Natural killer cell treated with Interleukin-12 subunit alpha and Interleukin-12 subunit beta and Interleukin-15 and Interleukin-18, amount 100 ng/mL, for 72 hours (primary cell): ENCODE measurements at places on chromosomes 7 and 10.

GRCh38 chr7:73983437-73984164 lies 44.4 kb upstream of the ELN start:
- H3K4me3 ChIP-seq, result no peak overlapping the region
- no peak overlapping the region for H3K27ac ChIP-seq
- DNase-seq, result no peak
- H3K4me1 ChIP-seq, result no peaks in the 10 kb centered on the region
- H3K36me3 ChIP-seq, result no peaks in the 10 kb centered on the region

GRCh38 chr7:85612514-85612913 lies 425.7 kb upstream of the SEMA3D start:
- no peaks in the 10 kb centered on the region for H3K27me3 ChIP-seq
- H3K4me1 ChIP-seq, result no peaks in the 10 kb centered on the region
- DNase-seq, result no peak
- no peak overlapping the region for H3K4me3 ChIP-seq

GRCh38 chr10:28302012-28302637 lies 739 bp downstream of the MPP7 start:
- H3K27ac ChIP-seq, result no peak overlapping the region
- no peak for DNase-seq
- H3K4me3 ChIP-seq, result peak overlapping the region; percentile 46
- peaks cover 20% of the 10 kb centered on the region for H3K27me3 ChIP-seq

DNA sequence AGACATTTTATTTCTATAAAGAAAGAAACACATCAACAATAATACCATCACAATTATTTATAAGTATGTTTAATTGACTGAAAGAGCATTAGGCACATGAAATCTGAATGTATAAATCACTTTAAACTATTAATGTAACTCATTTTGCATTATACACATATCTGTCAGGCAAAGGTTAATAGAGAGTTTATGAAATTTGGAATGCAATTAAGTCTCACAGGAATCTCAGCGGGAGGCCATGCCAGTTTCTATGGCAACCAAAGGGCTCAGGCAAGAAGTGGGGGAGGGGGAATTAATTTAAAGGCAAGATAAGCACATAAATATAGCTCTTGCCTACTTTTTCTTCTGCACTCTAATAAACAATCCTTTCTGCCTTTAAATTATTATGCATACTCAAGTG lies 152.6 kb downstream of the SLC16A9 start:
- H3K4me3 ChIP-seq, result no peak overlapping the region
- no peaks in the 10 kb centered on the region for H3K36me3 ChIP-seq
- H3K27me3 ChIP-seq, result no peaks in the 10 kb centered on the region

GRCh38 chr7:54992871-54993475 lies 25.8 kb upstream of the EGFR start:
- no peaks in the 10 kb centered on the region for H3K36me3 ChIP-seq
- H3K4me3 ChIP-seq, result no peak overlapping the region
- DNase-seq, result no peak
- H3K27ac ChIP-seq, result no peak overlapping the region
- H3K27me3 ChIP-seq, result peaks cover 21% of the 10 kb centered on the region

- H3K27ac ChIP-seq, result no peak overlapping the region
- H3K27me3 ChIP-seq, result peaks cover 28% of the 10 kb centered on the region
- peaks cover 21% of the 10 kb centered on the region for H3K4me1 ChIP-seq
Measured at GRCh38 chr10:89160339-89160738, 46.8 kb downstream of the CH25H start.

GRCh38 chr10:111762114-111762513 lies 421.5 kb downstream of the GPAM start:
- peaks cover 8% of the 10 kb centered on the region for H3K27me3 ChIP-seq
- H3K36me3 ChIP-seq, result no peaks in the 10 kb centered on the region
- no peak for DNase-seq
- H3K4me3 ChIP-seq, result no peak overlapping the region
- H3K27ac ChIP-seq, result no peak overlapping the region

DNA sequence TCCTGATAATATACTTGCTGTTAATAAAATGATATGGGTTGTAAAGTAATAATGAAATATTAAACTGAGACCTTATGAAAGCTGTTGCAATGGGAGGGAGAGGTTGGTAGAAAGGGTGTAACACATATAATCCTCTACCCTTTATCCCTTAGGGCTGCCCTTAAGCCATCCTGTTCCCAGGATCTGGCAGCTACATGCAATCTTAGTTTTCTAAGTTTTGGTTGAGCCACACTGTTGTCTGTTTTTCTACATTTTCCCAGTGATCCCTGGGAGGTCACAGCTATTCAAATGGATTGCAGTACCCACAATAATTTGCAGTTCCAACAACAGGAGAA lies 6.3 kb downstream of the COA1 start:
- no peaks in the 10 kb centered on the region for H3K27me3 ChIP-seq
- no peak overlapping the region for H3K4me3 ChIP-seq
- DNase-seq, result no peak
- peak overlapping the region; percentile 42 for H3K27ac ChIP-seq

GRCh38 chr7:47186316-47186715 lies 395.6 kb downstream of the TNS3 start:
- H3K27me3 ChIP-seq, result peaks cover 3% of the 10 kb centered on the region
- no peak overlapping the region for H3K27ac ChIP-seq
- H3K4me1 ChIP-seq, result no peaks in the 10 kb centered on the region
- no peaks in the 10 kb centered on the region for H3K36me3 ChIP-seq
- DNase-seq, result no peak

DNA sequence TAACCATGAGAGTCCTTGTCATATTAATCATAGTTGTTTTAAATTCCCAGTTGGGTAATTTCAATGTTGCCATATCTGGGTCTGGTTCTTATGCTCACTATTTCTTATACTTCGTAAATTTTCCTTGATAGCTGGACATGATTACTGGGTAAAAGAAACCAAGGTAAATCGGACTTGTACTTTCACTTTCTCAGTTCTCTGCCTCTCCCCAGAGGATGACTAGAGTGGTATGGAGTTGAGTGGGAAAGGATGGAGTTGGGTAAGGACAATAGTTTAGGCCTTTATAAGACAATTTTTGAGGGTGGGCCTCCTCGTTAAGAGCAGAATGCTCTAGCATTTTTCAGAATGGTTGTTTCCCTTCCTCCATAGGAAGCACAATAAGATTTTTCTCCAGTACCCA lies 106.1 kb downstream of the CRPPA start:
- peaks cover 13% of the 10 kb centered on the region for H3K36me3 ChIP-seq
- H3K27me3 ChIP-seq, result no peaks in the 10 kb centered on the region
- no peak overlapping the region for H3K4me3 ChIP-seq
- H3K4me1 ChIP-seq, result no peaks in the 10 kb centered on the region

DNA sequence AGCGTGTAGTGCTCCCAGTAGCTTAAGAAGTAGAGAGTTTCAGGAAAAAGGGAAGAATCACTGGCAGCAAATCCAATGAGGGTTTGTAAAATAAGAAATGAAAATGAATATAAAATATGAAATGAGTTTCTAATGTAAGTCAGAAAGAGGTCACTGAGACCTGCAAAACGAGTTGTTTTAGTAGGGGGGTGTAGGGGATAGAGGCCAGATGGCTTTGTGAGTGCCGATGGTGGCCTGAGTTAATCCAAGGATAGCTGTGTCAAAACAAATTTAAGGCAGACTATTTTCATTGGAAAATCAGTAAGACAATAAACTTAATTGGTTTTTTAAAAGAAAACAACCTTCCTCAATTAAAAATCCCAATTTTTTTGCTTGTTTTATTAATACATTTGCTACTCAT lies 745 bp upstream of the ASB15 start:
- no peak overlapping the region for H3K4me3 ChIP-seq
- no peaks in the 10 kb centered on the region for H3K36me3 ChIP-seq
- no peaks in the 10 kb centered on the region for H3K4me1 ChIP-seq
- DNase-seq, result no peak
- H3K27me3 ChIP-seq, result peaks cover 28% of the 10 kb centered on the region

GRCh38 chr10:96074776-96075175 lies 31.4 kb downstream of the CCNJ start:
- no peak overlapping the region for H3K4me3 ChIP-seq
- no peak for DNase-seq
- peaks cover 6% of the 10 kb centered on the region for H3K36me3 ChIP-seq
- peak overlapping the region; percentile 79 for H3K27ac ChIP-seq

- no peak for DNase-seq
- no peak overlapping the region for H3K27ac ChIP-seq
Measured at GRCh38 chr7:112050250-112050881, 155.8 kb downstream of the DOCK4 start.
